Activated CD4-positive, alpha-beta T cell treated with anti-CD3 and anti-CD28 coated beads, Interleukin-2, amount 50 U/mL, for 24 hours (primary cell): ENCODE measurements at places on chromosomes 6 and 20.

DNA sequence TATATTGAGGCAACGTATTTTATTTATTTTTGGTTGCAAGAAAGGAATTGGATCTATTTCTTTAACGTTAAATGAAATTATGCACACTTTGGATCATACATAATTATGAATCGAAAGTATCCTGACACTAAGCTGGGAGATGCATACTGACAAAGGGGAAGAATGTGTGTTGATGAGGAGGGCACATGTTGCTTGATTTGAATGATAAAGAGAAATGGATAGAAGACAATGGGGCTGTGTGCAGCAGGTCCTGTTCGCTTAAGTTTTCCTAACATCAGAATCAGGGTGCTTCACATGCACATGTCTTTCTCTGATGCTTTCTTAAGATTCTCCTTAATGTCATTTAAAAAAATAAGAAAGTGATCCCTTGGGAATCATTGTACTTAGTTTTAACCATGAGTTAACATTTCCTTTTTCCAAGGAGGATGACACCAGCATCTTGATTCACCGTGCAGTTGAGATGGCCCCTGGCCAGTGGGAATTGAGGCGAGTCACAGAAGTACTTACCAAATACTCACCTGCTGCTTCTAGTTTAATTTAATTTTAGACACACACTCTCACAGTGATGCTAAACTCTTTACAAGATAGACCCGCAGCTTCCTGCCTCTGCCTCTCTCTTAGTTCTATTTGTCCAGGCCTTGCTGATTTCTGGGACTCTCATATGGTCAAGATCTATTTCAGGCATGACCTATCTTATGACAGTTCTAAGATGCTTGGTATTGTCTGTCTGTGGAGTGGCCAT is 116.5 kb downstream of the CLIC5 start:
- DNase-seq = no peak

DNA sequence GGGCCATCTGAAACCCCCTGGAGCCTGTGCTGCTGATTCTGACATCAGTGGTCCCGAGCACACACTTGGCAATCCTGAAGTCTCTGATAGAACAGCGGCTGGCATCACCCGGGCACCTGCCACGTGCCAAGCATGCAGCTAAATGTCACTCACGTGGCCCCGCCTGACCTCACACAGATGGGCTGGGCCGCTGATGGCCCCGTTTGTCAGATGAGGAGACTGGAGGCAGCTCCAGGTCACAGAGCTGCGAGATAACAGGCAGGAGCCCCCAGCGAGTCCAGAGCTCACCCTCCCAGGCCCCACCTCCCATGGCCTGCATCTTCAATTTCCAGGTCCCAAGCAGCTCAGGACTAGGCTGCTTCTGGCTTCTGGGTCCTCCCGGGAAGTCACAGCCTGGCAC is 67.2 kb downstream of the YTHDF1 start:
- no peak for DNase-seq

GRCh38 chr6:123925350-123925749 is 121.7 kb downstream of the NKAIN2 start:
- no peak for DNase-seq

DNA sequence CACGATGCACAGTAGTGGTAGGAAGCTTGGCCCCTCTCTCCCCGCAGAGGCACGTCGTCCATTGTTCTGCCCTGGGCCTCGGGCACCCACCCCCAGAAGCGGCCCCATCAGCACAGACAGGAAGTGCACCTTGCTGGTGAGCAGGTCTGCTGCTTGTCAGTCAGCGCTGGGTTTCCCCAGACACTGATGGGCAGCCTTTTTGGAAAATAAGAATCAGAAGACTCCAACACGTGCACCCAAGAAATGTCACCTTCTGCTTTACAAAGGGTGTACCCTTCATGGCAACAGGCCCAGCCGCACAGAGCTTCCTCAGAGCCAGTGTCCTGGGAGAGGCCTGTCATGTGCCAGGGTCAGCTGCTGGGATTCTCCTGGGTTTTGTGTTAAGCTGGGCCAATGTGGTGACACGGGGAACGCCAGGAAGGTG is 34.7 kb upstream of the IRF4 start:
- no peak for DNase-seq

DNA sequence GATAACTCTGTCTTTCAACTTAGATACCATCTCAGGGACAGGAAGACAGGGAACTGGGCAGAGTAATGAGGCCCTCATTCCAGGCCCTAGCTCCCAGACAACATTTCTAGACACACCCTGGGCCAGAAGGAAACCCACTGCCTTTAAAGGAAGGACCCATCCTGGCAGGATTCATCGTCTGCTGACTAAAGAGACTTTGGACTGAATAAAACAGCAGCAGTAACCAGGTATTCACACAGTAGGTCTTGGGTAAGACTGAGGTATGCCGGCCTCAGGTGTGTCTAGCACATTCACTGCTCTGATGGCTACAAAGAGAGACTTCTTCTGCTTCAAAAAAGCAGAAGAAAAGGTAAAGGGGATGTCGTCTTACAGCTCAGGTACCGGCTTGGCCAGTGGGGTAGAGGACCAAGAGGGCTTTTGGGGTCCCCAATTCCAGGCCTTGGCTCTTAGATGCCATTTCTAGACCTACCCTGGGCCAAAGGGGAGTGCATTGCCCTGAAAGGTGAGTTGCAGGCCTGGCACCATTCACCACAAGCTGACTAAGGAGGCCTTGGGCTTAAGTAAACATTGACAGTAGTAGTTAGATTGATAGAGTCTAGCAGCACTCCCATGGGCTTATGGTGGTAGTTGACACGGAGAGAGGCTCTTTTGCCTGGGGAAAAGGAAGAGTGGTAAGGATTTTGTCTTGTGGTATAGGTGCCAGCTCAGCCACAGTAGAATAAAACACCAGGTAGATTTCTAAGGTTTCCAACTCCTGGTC is 13.4 kb downstream of the SNX14 start:
- DNase-seq = no peak

- DNase-seq = no peak
Measured at GRCh38 chr6:56004426-56004825, 129.0 kb upstream of the BMP5 start.
